ENCODE measurements at places on chromosomes 7 and 10.
A peak's percentile ranks its signal among the peaks of the same experiment; 100 is the strongest.

- no peak for DNase-seq
Observed at GRCh38 chr10:77319557-77319956, 318.1 kb downstream of the KCNMA1 start.

GRCh38 chr10:119198438-119198837 lies 8.9 kb upstream of the GRK5 start:
- peak; percentile 32 for DNase-seq

GRCh38 chr7:137981668-137982067 lies 20.2 kb downstream of the CREB3L2 start:
- DNase-seq = no peak

DNA sequence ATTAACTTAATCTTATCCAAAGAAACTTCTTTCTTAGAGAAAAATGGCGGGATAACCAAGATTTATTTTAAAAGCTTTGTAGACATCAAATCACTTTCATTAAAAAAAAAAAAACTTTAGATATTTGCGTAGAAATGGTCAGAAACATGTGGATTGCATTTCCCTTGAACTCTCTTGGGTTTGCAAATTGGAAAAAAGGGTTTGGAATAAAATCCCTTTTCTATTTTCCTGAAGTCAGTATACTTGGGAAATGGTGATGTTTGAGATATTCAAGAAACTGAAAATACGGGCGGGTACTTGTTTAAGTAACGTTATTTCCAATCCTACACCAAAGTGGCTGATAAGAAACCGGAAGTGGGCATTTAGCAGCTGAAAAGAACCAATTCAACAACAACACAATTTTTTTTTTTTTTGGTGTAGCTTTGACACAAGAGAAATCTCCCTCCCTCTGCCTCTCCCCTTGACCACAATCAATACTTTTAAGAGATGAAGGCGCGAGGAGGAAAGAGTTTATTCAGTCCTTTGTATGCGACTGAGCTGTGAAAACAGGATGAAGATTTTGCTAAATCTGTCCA lies 13.7 kb upstream of the GFRA1 start:
- DNase-seq = no peak
